HCT116 (cell line): ENCODE measurements at places on chromosomes 2 and 18.

- DNase-seq: no peak
Observed at GRCh38 chr2:167484875-167485274, 596.6 kb downstream of the XIRP2 start.

DNA sequence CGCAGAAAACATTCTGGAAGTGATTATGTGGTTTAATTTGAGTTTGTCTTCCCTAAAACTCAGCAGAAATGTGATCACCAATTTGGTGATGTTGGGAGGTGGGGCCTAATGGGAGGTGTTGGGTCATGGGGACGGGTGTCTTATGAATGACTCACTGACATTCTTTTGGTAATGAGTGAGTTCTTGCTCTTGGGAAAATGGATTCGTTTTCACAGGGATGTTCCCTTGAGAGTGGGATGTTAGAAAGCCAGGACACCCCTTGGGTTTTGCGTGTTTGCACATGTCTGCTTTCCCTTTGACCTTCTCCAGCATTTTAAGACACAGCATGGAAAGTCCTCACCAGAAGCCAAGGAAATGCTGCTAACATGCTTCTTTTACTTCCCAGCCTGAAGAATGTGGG lies 321.5 kb upstream of the NT5C1B start:
- DNase-seq: peak; percentile 2

DNA sequence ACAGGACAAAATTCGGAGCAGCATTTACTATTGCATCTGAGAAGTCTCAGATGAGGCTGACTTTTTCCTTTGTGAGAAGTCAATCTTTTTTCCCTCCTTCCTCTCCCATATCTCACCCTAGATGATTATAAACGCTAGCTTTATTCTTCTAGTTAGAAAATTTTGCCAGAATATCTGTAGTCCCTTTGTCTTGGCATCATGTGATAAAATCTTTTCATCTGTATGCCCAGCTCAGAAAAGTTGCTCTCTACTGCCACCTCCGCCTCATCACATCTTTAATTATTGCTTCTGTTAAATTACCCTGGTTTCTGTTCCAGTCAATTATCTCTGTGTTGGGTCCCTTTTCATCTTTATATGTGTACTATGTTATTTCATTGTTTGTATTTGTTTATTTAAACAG lies 210.8 kb upstream of the SLC35G4 start:
- peak; percentile 4 for DNase-seq

DNA sequence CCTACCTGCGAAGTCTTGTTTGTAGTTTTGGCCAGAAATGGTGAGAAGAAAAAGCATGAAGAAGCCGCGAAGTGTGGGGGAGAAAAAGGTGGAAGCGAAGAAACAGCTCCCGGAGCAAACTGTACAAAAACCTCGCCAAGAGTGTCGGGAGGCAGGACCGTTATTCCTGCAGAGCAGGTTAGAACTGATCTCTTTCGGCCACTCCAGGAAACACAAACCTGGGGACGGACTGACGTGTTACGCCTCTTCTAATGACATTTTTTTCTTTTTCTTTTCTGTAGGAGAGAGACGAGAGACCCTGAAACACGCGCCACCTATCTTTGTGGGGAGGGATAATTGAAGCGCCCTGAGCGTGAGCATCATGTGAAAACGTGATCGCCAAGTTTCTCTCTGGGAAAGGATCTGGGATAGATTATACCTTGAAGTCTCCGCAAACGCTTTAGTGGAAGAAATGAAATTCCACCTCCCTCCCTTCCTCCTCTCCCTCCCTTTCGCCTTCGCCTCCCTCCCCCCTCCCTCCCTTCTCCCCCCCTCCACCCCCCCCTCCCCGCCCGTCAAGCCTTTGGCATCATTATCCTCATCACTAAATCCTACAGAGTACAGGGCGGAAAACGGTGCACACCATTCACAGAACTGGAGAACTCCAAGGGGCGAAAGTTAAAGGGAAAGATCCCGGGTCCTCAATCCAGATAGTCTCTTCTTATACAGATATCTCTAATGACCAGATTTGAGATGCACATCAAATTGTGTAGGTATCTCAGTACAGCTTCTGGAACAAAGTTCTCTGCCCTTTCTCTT lies at the start of gene ZEB2:
Gene ZEB2 (minus strand): TSS at position 186 of the 798 bp plus-strand sequence. CDS start 2,769 bp downstream, outside the sequence.
- peak; percentile 19 for DNase-seq
